ENCODE measurements at places on chromosomes 3 and 15. TPM values are rescaled to one million over a fixed set of nuclear protein-coding genes. Genes with fewer than 3 reads are reported as not detected.
A peak's percentile ranks its signal among the peaks of the same experiment; 100 is the strongest.

- H3K36me3 ChIP-seq = no peaks in the 10 kb centered on the region
- DNase-seq = no peak
- no peak overlapping the region for H3K27ac ChIP-seq
These were observed 414.2 kb downstream of the PDCD6IP start for GRCh38 chr3:34212656-34213055.

DNA sequence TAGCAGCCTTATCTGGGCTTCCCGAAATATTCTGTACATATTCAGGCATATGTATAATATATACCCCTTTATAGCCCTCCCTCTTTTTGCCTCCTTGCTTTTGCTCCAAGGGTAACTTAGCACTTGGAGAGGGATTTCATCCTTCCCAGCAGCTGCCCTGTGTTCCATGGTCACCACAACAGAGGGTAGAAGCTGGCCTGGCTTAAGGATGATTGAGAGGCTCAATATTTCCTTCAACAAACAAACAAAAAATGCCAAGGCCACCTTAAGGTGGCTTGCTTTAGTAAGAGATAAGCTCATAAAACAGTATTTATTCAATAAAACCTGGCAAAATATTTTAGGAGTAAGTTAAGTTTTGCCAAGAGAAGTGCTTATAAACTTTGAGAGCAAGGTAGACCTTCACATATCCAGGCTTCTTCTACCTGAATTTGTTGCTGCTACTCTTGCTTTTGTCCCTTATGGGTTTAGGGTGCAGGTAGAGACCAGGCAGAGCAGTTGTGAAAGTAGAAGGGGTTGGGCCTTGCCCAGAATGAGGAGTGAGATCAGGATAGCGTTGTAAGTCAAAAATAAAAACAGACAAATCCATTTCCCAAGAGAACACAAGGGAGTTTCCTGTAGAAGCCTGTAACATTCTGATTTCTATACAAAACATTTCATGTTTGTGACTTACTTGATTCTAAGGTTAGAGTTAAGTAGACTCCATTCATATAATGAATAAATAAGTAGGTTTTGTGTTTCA lies 52.7 kb upstream of the ATOSA start:
- no peaks in the 10 kb centered on the region for H3K27me3 ChIP-seq
- DNase-seq = no peak
- H3K4me3 ChIP-seq = no peak overlapping the region
- no peak overlapping the region for H3K27ac ChIP-seq
- H3K36me3 ChIP-seq = no peaks in the 10 kb centered on the region
- H3K4me1 ChIP-seq = peaks cover 37% of the 10 kb centered on the region

DNA sequence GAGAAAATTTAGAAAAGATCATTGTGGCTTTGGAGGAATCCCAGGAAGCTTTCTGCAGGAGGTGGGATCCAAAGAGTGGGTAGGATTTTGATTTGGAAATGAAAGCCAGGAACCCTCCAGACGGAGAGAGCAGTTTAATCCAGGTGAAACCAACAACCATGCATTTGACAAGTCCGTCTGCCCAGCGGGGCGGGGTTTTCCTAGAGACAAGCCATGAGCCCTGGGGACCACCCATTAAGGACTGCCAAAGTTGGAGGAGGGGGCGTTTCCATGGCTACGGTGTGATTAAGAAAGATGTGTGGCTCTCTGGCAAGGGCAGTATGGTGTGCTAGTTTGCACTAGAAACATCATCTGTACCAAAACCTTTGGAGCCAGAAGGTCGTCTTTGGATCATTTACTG lies 53.4 kb downstream of the SRGAP3 start:
- H3K27ac ChIP-seq = no peak overlapping the region
- H3K4me1 ChIP-seq = no peaks in the 10 kb centered on the region
- no peak for DNase-seq
- peaks cover 4% of the 10 kb centered on the region for H3K27me3 ChIP-seq

- H3K27ac ChIP-seq = no peak overlapping the region
- H3K4me1 ChIP-seq = peaks cover 8% of the 10 kb centered on the region
- no peak for DNase-seq
- no peak overlapping the region for H3K4me3 ChIP-seq
- H3K27me3 ChIP-seq = no peaks in the 10 kb centered on the region
- H3K36me3 ChIP-seq = peaks cover 3% of the 10 kb centered on the region
These were observed 199.9 kb upstream of the SATB1 start for GRCh38 chr3:18625085-18625484.

GRCh38 chr15:100279446-100279845 lies 62.3 kb downstream of the ADAMTS17 start:
- DNase-seq = no peak
- H3K27ac ChIP-seq = no peak overlapping the region
- no peaks in the 10 kb centered on the region for H3K27me3 ChIP-seq
- no peak overlapping the region for H3K4me3 ChIP-seq

GRCh38 chr15:33209575-33210481 lies 15.3 kb upstream of the FMN1 start:
- H3K27ac ChIP-seq = no peak overlapping the region
- H3K4me1 ChIP-seq = peaks cover 6% of the 10 kb centered on the region
- H3K27me3 ChIP-seq = no peaks in the 10 kb centered on the region
- peaks cover 9% of the 10 kb centered on the region for H3K36me3 ChIP-seq
- no peak overlapping the region for H3K4me3 ChIP-seq
- DNase-seq = no peak

GRCh38 chr15:39183164-39183881 lies 397.6 kb upstream of the THBS1 start:
- H3K27me3 ChIP-seq = peaks cover 25% of the 10 kb centered on the region
- H3K4me3 ChIP-seq = no peak overlapping the region
- DNase-seq = no peak
- H3K36me3 ChIP-seq = no peaks in the 10 kb centered on the region
- H3K4me1 ChIP-seq = no peaks in the 10 kb centered on the region

Gene PCNP
- 191 TPM for total RNA-seq

DNA sequence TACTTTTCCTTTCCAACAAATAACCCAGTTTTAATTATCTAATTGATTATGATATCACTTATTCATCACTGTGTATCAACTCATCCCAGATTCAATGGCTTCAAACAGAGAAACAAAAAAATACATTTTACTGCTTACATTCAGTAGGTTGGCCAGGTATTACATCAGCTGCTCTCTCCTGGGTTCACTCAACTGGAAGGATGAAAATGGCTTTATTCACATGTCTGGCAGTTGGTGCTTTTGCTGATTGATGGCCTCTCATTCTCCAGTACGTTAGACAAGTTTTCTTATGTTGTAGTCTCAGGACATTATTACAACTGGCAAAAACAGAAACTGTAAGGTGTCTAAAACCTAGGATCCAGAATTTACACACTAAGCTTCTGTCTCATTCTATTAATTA lies 811.0 kb upstream of the ALCAM start:
- no peaks in the 10 kb centered on the region for H3K36me3 ChIP-seq
- DNase-seq = no peak
- H3K27ac ChIP-seq = no peak overlapping the region
- H3K4me1 ChIP-seq = no peaks in the 10 kb centered on the region

- H3K4me3 ChIP-seq = no peak overlapping the region
- DNase-seq = no peak
- H3K36me3 ChIP-seq = peaks cover 20% of the 10 kb centered on the region
- no peaks in the 10 kb centered on the region for H3K27me3 ChIP-seq
These were observed 30.9 kb upstream of the TKT start for GRCh38 chr3:53286727-53287126.

Gene VEPH1
- not detected for total RNA-seq

- H3K36me3 ChIP-seq = no peaks in the 10 kb centered on the region
- no peak overlapping the region for H3K27ac ChIP-seq
- no peak for DNase-seq
These were observed 76.4 kb downstream of the GAP43 start for GRCh38 chr3:115699706-115700105.

DNA sequence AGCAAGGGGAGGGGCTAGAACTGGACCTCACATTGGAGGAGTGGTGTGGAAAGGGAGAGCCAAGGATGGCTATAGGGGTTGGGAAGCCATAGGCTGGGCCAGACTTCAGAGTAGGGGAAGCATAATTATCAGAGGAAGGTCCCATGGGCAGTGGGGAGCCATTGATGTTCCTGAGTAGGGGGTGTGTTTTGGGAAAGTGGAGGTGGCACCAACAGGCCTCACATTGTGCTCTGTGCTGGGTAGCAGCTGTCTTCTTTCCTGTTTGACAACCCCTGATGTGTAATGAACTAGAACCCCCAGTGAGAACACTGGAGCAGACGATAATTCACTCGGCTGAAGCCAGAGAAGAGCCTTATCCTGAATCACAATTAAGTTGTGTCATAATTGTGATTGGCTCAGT lies 41.2 kb downstream of the SLC6A11 start:
- no peak for DNase-seq
- H3K36me3 ChIP-seq = no peaks in the 10 kb centered on the region
- no peaks in the 10 kb centered on the region for H3K4me1 ChIP-seq
- H3K27me3 ChIP-seq = peaks cover 13% of the 10 kb centered on the region

DNA sequence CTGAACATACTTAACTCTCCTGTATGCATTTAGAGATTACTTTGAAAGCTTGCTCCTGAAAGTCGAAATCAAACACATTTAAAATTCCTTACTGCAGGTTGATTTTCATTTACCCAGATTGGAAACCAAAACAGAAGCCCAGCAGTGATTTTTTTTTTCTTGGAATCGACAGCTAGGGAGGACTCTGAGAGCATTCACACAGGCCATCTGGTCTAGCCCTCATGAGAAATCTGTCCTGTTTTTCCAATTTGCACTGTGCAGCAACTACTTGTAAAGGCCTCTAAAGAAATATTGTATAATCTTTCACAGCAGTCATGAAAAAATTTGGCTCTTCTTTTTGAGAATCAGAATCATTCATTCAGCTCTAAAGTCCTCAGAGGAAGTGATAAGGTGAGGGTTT lies 179.2 kb downstream of the KCNAB1 start:
- no peak overlapping the region for H3K4me3 ChIP-seq
- peaks cover 30% of the 10 kb centered on the region for H3K27me3 ChIP-seq
- no peaks in the 10 kb centered on the region for H3K4me1 ChIP-seq
- no peak for DNase-seq
- no peak overlapping the region for H3K27ac ChIP-seq
- H3K36me3 ChIP-seq = no peaks in the 10 kb centered on the region

Gene LMAN1L
- total RNA-seq = 0.87 TPM

Gene MRAS
- total RNA-seq = not detected

GRCh38 chr3:105094588-105094987 lies 272.1 kb upstream of the ALCAM start:
- no peaks in the 10 kb centered on the region for H3K4me1 ChIP-seq
- no peaks in the 10 kb centered on the region for H3K27me3 ChIP-seq
- no peak for DNase-seq
- H3K4me3 ChIP-seq = no peak overlapping the region

DNA sequence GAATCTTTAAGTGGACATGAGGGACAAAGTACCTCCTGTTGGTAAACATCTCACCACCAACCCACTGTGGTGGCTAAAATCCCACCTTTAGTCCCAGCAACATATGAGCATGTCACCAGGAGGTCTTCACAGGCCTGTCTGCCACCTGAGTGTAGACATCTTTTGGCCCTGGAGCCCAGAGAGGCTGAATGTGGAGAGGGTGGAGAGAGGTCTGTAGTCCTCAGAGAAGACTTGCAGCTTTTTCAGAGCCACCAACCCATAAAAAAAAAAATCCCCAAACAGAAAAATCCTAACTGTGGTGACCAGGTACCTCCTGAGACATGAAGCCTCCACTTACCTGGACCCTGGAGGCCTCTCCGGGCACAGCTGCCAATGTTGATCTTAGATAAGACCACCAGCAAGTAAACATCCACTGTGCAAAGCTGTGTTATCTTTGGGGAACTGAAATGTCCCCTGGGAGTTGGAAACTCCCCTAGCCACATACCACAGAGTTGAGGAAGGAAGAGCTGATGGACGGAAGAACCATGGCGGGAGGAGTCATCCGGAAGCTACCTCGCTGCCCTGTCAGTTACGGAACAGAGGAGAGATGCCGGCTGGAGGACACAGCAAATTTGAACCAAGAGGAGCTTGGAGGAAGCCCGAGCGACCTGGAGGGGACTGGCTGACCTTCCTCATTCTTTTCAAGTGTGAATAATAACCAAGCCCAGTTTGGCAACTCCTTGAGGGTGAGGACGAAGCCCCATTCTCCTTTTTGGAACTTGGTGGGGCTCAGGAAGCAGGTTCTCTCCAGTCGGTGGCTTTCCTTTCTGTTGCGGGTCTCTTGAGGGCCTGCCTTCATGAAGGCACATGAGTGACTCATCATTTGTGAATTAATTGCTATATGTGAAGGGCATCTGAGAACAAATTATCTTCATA lies at the start of gene GHRL:
TSS of gene GHRL (minus strand) at position 443 of the 915 bp plus-strand sequence. CDS start 2,767 bp downstream, outside the sequence.
- no peak for DNase-seq
- H3K4me3 ChIP-seq = no peak within 1 kb of the TSS
- no peaks in the 10 kb centered on the region for H3K27me3 ChIP-seq
- H3K36me3 ChIP-seq = peaks cover 24% of the 10 kb centered on the region
- peaks cover 11% of the 10 kb centered on the region for H3K4me1 ChIP-seq
- peak within 1 kb of the TSS; percentile 59 for H3K27ac ChIP-seq

Gene SNX33
- 0.79 TPM for total RNA-seq

Gene ZIC1
- total RNA-seq = not detected

DNA sequence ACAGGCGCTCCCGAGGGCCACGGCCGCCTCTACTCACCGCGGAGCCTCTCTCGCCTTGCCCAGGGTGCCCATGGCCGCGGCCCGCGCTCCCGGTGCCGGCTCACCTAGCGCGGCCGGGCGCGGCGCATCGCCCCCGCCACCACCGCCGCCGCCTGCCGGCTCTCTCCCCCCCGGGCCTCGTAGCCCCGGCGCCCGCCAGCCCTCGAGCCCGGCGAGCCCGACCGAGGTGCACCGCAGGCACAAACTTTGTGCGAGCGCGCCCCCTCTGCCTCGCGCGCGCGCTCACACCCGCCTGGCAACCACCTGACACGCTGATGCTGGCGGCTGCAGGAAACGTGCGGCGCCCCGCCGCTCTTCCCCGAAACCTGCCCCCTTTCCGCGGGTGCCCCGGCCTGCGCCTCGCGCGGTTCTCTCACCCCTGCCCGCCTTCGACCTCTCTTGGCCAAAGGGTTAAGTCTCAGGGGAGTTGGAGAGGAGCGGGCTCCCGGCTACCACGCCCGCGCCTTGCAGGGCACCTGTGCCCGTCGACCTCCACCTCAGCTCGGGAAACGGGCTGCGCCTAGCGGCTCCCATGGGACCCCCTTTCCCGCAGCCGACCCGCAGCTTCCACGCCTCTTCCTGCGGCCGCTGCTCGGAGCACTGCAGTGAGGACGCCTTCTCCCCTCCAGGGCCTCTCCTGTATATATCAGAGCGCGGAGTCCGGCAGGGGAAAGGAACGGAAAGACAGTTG lies at the start of gene RASGRP1:
TSS of gene RASGRP1 (minus strand) at position 258 of the 730 bp plus-strand sequence. CDS start at position 72, 186 bp downstream.
- H3K27ac ChIP-seq = peak within 1 kb of the TSS; percentile 95
- H3K36me3 ChIP-seq = peaks cover 51% of the 10 kb centered on the region
- H3K4me3 ChIP-seq = peak within 1 kb of the TSS; percentile 98
- H3K4me1 ChIP-seq = peaks cover 50% of the 10 kb centered on the region
- H3K27me3 ChIP-seq = no peaks in the 10 kb centered on the region

Gene SPESP1
- 0.50 TPM for total RNA-seq

GRCh38 chr3:105771392-105771791 lies 97.4 kb downstream of the CBLB start:
- no peak for DNase-seq
- no peak overlapping the region for H3K4me3 ChIP-seq
- H3K36me3 ChIP-seq = peaks cover 83% of the 10 kb centered on the region

Measured in activated CD4-positive, alpha-beta T cell treated with anti-CD3 and anti-CD28 coated beads, Interleukin-2, amount 10 ng/mL, durations not matched to agents 7 days and 5 days (primary cell).